NCI-H226 (cell line): ENCODE measurements at places on chromosomes 5 and 9.

DNA sequence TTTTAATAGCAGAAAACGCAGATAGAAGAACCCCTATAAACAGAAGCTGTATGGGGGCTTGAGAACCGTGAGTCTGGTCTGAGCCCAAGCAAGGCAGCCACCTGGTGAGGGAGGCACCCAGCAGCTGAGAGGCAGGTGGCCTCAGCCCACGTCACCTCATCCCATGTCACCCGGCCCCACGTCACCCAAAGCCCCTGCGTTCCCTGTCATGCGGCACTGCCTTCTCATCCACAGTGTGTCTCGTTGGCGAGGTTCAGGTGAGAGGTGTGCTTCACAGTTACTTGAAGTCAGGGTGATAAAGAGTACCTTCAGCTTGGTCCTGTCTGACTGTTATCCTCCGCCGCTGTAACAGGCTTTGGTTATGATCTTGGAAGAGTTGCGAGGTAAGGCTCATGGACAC lies 80.6 kb upstream of the IRX4 start:
- no peak for DNase-seq

- no peak for DNase-seq
Observed at GRCh38 chr5:181041043-181041442, 977 bp downstream of the BTNL9 start.

GRCh38 chr5:82348784-82349425 lies 70.8 kb upstream of the RPS23 start:
- DNase-seq, result no peak

- no peak for DNase-seq
Observed at GRCh38 chr5:157867751-157868387, 8.9 kb upstream of the CLINT1 start.

GRCh38 chr5:178389796-178390195 lies 157.2 kb upstream of the PHYKPL start:
- DNase-seq, result no peak
